ENCODE measurements at places on chromosomes 11 and 22.

GRCh38 chr11:69654001-69654659 lies 13.2 kb downstream of the CCND1 start:
- DNase-seq, result no peak

GRCh38 chr11:68525930-68526329 lies 65.4 kb downstream of the PPP6R3 start:
- peak; percentile 42 for DNase-seq

- DNase-seq, result no peak
Measured at GRCh38 chr11:118200901-118201680, 23.7 kb downstream of the JAML start.

DNA sequence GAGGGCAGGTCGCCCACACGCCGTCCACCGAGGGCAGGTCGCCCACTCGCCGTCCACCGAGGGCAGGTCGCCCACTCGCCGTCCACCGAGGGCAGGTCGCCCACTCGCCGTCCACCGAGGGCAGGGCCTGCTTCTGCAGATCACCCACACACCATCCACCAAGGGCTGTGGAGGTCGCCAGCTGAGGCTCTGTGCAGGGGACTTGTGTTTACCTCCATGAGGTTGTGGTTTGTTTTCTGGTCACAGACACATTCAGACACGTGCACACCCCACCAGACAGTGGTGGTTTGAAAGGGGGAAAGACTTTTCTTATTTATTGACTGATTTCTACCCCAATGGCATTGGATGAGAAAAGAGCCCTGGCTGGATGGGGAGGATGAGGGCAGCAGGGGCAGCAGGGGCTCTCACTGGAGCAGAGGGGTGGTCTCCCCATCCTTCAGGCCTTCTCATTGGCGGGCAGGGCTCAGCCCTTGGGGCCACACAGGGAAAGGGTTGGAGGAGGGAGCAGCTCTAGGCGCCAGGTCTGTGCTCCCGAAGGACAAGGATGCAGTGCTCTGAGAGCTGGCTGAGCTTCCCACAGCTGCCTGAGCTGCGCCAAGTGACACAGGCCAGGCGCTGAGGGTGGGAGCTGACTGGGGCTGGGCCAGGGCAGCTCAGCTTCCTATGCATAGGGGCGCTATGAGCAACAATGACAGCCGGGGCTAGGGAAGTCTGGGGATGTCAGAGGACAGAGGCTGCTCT lies 252.6 kb upstream of the B3GAT1 start:
- no peak for DNase-seq

GRCh38 chr11:117931971-117932370 lies 2.8 kb upstream of the TMPRSS13 start:
- DNase-seq, result no peak

GRCh38 chr11:122100756-122101080 lies 15.3 kb downstream of the BLID start:
- no peak for DNase-seq

- DNase-seq, result no peak
Measured at GRCh38 chr11:44275961-44276550, 33.9 kb downstream of the ALX4 start.

GRCh38 chr11:112513417-112513816 lies 252.8 kb upstream of the PLET1 start:
- DNase-seq, result no peak

DNA sequence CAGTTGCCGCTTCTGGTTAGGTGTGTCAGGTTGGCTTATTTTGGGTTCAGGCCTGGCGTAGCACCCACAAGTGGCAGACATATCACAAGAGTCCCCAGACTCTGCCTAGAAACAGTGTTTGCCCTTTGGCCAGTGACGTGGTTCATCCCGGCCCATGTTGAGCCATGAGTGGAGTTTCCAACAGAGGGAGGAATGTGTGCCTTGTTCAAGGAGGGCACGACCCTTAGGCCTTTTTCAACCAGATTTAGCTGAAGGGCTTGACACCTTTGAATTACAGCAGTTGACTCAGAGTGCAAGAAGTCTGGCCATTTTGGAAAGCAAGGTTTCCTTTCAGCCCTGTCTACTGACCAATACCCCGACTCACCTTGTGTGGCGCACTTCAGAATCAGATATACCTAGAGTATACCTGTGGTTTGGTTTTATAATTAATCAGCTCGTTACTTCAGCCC lies 15.1 kb upstream of the AIFM3 start:
- DNase-seq, result no peak

DNA sequence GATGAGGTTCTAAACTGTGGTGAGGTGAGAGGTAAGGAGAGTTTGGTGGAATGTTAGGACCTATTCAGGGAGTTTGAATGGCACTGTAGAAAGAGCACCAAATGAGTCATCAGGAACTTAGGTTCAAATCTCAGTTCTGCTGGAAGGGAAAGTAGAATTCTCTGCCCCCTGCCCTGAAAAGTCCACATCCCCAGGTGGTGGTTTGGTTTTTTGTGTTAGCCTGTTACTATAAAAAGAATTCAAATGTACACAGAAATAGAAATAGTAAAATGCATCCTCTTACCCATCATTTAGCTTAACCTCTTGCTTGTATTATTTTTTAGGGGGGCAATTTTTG lies 20.2 kb downstream of the PPFIBP2 start:
- DNase-seq, result no peak

GRCh38 chr11:120079750-120080610 lies 57.9 kb downstream of the TRIM29 start:
- DNase-seq, result no peak

DNA sequence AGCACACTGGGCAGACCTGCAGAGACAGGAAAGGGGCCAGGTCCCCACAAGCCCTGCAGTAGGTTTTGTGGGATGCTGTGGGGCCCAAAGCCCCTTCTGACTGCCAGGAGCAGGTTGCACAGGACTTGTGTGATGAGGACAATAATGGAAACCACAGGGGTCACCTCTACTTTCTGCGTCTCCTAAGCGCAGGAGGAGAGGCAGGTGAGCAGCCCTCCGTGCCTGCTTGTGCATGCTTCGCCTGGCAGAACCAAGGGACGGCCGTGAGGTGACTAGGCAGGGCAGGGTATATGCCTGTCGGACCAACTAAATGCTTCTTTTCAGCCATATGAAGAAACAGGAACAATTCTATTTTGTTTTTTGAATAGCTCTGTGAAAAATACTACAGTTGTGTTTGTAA lies 77.9 kb upstream of the PITPNB start:
- DNase-seq, result no peak

GRCh38 chr11:120024046-120024445 lies 113.9 kb downstream of the TRIM29 start:
- no peak for DNase-seq

All from epithelial cell of proximal tubule (primary cell).